ENCODE measurements at places on chromosomes 12 and 14.

GRCh38 chr14:93976477-93977057 lies at the start of gene ASB2:
TSS of gene ASB2 (minus strand) at chr14:93976570. CDS start at chr14:93964539, 12,031 bp downstream.
- DNase-seq: no peak

DNA sequence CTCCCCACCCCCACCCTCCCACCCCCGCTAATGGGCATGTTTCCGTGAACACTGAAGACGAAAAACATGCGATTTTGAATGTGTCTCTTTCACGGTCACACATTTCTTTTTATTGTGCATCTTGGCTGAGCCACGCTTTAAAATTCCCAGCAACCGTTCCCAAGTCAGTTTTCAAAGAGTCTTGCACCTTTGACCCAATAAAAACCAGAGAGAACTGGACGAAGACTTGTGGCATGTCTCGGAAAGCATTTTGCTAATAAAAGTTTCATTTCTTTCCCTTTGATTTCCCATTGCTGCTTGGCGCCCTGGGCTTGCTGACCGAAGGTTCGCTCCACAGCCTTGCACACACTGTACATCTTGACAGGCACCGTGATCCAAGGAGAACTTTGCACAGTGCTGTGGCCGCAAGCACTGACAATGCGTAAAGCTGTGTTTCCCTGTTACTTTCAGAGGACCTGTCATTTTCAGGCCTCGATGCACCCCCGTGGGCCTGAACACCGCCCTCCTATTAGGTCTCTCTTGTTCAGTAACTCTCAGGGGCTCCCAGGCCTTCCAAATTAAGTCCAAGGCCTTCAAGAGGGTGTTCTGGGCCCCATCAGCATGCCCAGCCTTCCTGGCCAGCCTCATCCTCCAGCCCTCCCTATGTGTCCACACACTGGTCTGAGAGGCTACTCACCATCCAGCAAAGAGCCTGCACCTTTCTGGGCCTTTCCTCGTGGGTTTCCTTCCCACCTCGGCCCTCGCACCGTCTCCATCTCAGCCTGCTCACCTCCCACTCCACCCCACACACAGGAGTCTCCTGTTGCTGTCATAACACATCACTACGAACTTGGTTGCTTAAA lies 63.4 kb upstream of the DIO3 start:
- no peak for DNase-seq

- DNase-seq: peak; percentile 41
Measured at GRCh38 chr12:66860752-66861750, 182.2 kb upstream of the GRIP1 start.

DNA sequence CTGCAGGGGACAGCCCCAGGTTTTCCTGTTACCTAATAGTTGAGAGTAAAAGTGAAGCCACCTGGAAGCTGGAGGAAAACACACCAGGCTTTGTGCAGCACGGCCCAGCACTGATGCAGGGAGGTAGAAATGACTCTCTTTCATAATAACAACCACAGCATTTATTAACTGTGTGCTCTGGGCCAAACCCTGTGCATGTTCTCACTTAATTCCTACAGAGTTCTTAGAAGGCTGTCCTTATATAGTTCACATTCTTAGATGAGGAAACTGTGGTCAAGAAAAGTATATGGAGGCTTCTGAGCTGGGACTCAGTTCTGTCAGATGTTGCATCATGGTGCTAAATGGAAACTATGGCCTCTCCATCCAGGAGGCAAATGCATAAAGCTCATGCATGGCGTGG lies 100.0 kb downstream of the PAPOLA start:
- no peak for DNase-seq

DNA sequence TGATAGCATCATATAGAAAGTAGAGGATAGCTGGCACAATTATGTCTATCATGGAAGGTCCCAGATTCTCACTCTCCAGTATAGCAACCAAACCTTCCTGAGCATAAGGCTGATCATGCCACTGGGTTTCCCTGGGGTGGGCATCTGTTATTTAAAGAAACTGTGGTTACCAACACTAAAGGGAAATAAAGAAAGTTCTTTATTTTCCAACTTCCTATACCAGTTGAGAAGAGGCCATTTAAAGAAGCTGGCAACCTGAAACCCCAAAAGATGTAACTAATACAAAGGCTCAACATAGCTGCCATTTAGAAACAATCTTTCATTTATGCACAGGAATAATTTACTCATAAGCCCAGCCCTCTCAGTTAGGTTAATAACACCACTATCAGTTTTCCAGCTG lies 3.1 kb downstream of the BCAT1 start:
- DNase-seq: no peak

DNA sequence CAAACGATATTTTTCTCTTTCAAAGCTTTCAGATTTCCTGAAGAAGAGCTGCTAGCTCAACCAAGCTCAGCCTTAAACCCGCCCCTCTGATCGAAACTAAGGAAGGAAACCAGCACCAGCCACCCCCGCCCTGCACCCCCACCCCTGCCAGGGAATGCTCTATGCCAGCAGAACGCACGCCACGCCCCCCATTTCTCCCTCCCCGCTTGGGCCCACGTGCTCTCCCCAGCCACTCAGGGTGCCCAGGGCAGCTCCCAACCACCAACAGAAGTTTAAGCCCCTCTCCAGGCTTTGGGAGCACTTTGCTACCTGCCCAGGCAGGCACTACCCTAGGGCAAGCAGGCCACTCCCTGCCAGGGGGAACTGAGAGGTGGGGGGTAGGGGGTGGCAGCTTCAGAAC lies 18.8 kb upstream of the KRT78 start:
- DNase-seq: no peak

DNA sequence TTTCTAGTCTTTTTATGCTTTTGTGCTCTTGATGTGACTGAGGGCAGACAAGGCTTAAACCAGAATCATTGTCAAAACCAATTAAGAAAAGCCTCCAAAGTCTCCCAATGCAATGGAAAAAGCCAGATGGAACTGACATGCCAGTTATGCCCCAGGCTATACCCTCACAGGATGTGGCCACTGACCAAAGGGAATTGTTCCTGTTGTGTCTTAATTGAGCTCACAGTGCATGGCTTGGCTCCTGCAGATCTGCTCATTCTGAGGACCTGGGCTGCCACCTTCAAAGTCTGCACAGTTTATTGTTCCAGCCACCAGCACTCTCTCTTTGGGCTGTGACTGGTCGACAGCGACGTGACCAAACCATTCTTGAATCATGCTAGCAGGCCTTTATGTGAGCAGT lies 17.1 kb upstream of the BICD1 start:
- DNase-seq: no peak

- DNase-seq: no peak
Measured at GRCh38 chr14:75132382-75133086, 5.7 kb upstream of the NEK9 start.

DNA sequence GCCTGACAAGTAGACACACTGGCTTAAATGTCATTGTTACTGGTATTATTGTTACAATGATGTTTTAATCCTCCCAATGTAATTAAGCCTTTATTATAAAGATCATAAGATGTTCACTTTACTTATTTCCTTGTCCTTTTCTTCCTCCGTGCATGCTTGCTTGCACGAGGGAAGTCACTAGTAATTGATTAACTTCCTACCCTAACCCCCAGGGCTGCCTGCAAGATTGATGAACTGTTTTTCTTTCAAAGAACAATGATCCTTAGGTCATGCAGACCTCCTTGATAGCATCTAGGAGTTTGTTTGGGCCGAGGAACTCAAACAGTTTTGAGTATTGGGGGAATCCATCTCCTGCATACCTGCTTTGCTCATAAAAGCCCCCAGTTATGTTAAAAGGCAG lies 43.0 kb downstream of the GLRX5 start:
- no peak for DNase-seq

- no peak for DNase-seq
Measured at GRCh38 chr14:94041551-94042346, 15.6 kb downstream of the OTUB2 start.

GRCh38 chr12:24069532-24070395 lies 120.3 kb upstream of the SOX5 start:
- DNase-seq: no peak

GRCh38 chr12:116443821-116444589 lies 115.2 kb upstream of the MAP1LC3B2 start:
- no peak for DNase-seq

DNA sequence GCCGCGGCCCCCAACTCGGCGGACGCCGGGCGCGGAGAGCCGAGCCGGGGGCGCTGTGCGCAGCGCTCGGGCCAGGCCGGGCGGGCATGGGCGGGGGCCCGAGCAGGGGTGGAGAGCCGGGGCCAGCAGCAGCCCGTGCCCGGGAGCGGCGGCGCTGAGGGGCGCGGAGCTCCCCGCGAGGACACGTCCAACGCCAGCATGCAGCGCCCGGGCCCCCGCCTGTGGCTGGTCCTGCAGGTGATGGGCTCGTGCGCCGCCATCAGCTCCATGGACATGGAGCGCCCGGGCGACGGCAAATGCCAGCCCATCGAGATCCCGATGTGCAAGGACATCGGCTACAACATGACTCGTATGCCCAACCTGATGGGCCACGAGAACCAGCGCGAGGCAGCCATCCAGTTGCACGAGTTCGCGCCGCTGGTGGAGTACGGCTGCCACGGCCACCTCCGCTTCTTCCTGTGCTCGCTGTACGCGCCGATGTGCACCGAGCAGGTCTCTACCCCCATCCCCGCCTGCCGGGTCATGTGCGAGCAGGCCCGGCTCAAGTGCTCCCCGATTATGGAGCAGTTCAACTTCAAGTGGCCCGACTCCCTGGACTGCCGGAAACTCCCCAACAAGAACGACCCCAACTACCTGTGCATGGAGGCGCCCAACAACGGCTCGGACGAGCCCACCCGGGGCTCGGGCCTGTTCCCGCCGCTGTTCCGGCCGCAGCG lies 639 bp downstream of the FZD10 start:
- no peak for DNase-seq
